ENCODE measurements at places on chromosomes 3 and 15.
A peak's percentile ranks its signal among the peaks of the same experiment; 100 is the strongest.

- DNase-seq = no peak
These were observed 276.2 kb upstream of the LRRFIP2 start for GRCh38 chr3:37450561-37450960.

- DNase-seq = no peak
These were observed 23.9 kb upstream of the ST3GAL6 start for GRCh38 chr3:98739266-98739665.

GRCh38 chr3:100993309-100993708 is at the start of gene ABI3BP:
Gene ABI3BP (minus strand): TSS chr3:100993421. CDS start chr3:100993384, 37 bp downstream.
- DNase-seq = peak; percentile 73

GRCh38 chr3:48039487-48040190 is 23.4 kb upstream of the MAP4 start:
- DNase-seq = peak; percentile 27

GRCh38 chr3:165212580-165212979 is 16.4 kb upstream of the SLITRK3 start:
- no peak for DNase-seq

DNA sequence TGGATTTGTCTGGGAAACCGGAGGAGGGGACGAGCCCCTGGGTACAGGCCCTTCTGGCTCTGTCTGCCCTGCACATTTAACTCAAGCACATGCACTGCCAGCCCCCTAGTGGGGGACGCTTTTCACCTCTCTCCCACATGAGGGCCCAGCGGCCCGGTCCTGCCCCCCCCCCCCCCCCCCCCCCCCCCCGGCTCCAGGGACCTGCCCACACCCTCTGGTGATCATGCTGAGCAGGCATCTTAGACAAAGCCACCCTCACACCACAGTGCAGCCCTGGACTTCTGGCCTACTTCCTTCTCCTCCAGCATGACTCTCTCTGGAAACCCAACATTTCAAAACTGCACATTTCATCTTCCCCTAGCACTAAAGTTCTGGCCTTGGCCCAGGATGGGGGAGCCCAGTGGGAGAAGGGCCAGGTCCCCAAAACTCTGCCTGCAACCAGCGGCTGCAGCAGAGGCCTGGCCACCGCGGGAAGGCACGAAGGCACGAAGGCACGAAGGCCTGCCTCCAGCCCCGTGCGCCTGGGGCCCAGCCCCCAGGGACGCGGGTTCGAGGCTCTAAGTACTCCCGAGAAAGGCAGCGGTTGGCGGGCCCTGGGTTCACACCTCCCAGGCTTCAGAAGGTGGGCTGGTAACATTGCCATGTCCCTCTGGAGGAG is 14.1 kb downstream of the KLF15 start:
- no peak for DNase-seq

DNA sequence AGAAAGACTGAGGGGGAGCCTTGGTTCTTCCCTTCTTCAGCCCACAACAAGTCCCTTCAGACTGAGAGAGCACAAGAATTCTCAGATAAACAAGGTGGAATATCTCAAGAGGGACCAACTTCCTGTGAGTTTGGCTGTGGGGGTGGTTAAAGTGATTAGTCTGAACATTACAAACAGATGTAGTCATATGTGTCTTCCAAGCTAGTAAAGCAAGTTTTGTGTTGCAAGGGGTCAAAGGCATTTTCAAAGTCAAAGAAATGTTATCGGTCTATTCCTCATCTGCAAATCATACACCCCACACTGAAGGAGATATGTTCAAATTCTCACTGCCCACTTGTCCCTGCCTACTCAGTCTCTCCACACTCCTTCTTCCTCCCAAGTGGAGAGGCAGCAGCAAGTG is 242.5 kb downstream of the FAM43A start:
- no peak for DNase-seq

- no peak for DNase-seq
These were observed 176.4 kb upstream of the MDFIC2 start for GRCh38 chr3:70488816-70489215.

DNA sequence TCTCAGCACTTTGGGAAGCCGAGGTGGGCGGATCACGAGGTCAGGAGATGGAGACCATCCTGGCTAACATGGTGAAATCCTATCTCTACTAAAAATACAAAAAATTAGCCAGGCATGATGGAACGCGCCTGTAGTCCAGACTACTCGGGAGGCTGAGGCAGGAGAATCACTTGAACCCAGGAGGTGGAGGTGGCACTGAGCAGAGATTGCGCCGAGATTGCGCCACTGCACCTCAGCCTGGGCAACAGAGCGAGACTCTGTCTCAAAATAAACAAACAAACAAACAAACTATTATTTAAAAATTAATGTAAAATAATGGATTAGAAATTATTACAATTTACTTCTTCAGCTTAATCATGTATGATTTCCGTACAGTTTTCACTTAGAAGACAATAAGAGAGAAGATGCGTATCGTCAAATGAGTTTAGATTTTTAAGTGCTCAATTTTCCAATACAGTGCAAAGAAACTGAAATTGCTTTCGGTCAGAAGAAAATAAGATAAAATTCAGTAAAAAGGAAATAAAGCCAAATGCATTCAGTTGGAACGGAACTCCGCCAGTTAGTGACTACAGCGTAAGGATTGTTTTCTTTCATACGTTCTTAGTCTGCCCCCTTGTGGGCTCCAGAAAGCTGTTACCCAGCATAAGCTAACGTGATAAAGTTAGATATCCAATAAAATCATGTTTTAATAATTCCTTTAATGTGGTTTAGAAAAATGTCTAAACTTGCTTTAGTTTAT is 24.8 kb downstream of the AADAC start:
- DNase-seq = peak; percentile 81

- DNase-seq = no peak
These were observed 231.0 kb upstream of the TLE3 start for GRCh38 chr15:70328679-70329115.

DNA sequence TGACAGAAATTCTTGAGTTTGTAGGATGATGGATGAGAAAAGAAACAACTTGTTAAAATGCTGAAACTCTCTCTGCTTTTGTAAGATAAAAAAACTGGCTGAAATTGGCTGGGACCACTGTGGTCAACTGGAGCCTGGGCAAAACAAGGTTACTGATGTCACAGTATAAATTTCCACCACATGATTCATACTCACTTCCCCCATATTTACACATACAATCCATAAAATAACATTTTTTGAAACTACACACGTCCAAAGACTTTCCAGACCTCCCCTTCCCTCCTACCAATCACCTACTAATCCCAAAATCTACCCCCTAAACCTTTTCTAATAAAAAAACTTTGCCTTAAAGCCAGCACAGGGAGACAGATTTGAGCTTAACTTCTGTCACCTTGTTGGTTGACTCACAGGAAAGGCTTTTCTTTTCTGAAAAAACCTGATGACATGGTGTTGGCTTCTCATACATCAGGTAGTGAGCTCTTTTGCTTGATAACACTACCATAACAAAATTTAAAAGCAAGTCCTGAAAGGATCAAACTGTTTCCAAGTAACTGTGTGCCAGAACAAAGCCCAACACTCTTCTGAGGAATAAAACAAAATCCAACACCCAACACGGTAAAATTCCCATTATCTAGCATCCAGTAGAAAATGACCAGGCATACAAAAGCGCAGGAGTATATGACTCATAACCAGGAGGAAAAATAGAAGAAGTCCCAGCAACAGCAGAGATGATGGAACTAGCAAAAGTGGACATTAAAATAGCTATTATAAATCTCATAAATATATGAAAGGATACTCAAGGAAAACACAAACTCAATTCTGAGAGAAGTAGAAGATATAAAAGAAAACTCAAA is 87.3 kb upstream of the SNRK start:
- DNase-seq = no peak

DNA sequence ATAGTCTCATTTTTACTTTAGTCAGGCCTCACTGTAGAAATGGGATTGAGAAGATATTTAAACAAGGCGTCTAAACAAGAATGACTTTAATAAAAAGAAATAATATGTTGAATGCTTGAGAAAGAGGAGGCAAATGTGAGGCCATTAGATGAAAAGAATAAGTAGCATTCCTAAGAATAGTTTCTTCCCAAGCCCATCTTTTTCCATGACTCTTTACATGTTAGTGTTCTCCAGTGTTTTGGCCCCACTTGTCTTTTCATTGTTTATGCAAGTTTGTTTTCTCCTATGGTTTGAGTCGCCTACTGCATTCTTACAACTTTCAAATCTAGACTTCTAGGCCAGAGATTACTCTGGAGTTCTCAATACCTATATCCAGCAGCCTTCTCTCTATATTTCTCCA is 39.0 kb downstream of the TSC22D2 start:
- DNase-seq = no peak

- DNase-seq = no peak
These were observed 97.7 kb downstream of the ROBO2 start for GRCh38 chr3:77137559-77137958.

DNA sequence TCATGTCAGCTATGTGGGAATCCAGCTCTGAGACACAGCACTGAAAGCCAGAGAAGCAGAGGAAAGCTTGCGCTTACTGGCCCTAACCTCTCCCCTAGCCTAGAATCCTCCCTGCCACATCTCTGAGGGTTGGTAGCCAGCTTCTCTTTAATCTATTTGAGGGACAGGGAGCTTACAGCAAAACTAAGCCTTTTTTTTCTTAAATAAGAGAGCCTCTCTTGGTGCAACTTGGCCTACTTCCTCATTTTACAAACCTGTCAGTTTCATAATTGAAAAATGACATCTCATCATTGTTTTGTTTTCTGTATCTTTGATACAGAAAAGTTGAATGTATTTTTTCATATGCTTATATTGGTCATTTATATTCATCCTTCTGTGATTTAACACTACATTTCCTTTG is 193.9 kb downstream of the ZNF621 start:
- peak; percentile 87 for DNase-seq

DNA sequence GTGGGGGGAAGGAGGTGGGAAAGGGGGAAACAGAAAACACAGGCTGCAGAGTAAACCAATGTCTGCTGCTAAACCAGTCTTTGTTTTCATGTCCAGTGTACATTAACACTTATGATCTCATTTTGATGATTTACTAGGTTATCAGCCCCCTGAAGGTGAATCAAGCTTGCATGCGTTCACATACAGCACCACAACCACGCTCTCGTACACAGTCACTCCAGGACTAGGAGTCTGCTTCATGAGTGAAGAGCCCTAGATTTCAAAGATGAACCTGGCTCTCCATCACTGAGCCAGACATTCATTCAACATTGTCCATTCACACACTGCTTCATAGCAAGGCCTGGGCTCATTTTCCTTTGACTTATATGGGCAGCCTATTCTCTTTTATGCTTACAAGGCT is 51.7 kb upstream of the TRIM59 start:
- no peak for DNase-seq

DNA sequence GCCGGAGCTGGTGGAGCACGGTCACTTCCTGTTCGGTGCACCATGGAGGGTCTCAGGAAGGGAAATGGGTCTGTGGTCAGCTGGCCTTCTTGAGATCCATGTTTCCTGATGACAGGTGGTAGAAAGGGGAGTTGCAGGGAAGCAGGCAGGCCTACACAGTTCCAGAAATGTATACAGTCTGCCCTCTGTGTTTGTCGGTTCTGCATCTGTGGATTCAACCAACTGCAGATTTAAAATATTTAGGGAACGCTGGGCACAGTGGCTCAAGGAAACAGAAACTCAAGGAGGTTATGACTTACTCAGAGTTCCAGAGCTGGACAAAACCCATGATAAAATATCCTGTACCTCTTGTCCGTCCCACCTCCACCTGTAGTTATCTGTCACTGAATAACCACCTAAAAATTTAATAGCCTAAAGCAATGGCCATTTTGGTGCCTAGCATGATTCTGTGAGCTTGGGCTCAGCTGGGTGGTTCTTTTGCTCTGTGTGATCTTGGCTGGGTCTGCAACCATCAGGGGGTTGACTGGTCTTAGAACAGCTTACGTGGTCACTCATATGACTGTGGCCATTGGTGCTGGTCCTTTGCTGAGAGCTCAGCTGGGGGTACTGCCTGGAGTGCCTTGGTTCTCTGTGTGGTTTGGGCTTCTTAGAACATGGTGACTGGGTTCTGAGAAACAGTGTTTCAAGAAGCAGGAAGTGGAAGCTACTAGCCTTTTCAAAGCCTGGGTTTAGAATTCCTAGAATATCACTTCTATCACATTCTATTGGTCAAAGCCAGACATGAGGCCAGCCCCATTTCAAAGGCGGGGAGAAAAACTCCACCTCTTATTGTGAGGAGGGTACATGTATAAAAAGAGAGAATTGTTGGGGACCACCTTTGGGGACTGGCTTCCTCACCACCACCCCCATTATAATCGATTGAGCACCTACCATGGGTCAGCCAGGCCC is 239.7 kb upstream of the BHLHE40 start:
- peak; percentile 99 for DNase-seq

DNA sequence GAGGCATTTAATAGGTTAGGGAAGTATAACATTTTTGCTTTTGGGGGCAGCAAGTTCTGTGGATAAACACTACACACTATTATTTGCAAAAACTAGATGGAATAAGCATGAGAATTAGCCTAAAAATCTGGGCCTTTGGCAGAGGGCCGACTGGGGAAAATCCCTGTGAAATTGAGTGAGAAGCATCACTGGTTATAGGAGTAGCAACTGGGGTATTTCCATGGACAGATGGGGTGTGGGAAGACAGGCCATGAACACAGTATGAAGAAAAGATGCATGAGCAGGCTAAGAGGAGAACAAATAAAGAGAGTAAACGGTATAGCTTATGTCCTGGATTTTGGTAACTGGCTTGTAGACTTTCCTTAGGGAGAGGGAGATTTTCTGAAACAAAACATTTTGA is 32.9 kb upstream of the CSPG5 start:
- no peak for DNase-seq

- DNase-seq = no peak
These were observed 23.8 kb downstream of the MTMR14 start for GRCh38 chr3:9673082-9673481.

- DNase-seq = no peak
These were observed 224.2 kb downstream of the CNTN3 start for GRCh38 chr3:74390121-74390877.

DNA sequence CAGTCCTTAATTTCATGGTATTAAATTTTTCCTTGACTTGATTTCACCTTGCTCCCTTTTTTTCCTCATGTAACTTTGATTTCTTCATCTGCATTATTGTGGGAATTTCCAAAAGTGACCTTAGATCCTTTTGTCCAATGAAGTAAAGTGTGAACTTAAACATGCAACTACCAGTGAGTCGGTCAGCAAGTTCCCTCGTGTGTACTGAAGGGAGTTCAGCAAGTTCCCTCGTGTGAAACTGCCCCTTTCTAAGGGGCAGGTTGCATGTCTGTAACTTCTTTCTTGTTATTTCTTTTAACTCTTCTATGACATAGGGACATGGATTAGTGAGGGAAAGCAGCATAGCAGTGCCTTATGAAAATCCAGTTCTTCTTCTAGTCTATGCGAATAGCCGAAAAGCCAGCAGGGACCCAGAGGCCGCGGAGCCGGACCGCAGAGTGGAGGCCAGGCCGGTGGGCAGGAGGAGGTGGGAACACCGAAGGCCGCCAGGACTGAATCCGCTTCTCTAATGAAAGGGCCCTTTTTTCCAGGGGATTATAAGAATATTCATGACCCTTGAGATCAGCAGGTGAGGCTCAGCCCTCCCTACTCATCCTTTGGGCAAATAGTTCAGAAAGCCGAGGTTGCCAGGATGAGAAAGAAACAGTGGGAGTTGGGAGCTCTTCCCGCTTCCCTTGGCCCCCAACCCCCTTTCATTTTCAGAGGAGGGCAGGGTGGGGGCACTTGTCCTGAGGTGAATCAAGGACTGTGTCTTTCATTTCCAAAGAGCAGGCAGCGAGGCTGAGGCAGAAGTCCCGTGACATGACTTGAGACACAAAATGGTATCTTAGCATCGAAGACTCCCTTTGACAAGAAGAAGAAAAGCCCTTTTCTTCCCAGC is 117.5 kb downstream of the OPA1 start:
- no peak for DNase-seq
